ENCODE measurements at places on chromosomes 5 and 9. TPM values are rescaled to one million over a fixed set of nuclear protein-coding genes. Genes with fewer than 3 reads are reported as not detected.

DNA sequence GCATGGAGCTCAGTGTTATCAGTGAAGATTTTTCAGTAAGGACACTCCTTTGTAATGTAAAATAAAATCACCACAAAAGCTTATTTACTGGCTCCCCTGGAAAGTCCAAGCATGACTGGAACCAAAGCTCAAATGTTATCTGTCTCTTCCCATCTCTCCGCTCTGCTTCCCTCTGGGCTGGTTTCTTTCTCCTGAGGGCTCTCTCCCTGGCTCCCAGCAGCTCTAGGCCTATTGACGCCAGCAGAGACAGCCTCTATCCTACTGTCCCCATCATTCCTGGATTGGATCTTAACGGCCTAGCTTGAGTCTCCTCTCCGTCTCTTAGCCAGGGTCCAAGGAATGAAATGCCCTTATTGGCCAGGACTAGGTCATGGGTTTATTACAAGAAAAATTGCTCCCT is 86.1 kb downstream of the TMEM167A start:
- 0 out of 2 replicates have a peak overlapping the region, but pooled peaks have one; percentile 19 for H3K27ac ChIP-seq
- H3K36me3 ChIP-seq, result no peaks in the 10 kb centered on the region
- no peak overlapping the region for H3K4me3 ChIP-seq
- no peaks in the 10 kb centered on the region for H3K27me3 ChIP-seq
- peaks cover 15% of the 10 kb centered on the region for H3K4me1 ChIP-seq
- no peak for DNase-seq

DNA sequence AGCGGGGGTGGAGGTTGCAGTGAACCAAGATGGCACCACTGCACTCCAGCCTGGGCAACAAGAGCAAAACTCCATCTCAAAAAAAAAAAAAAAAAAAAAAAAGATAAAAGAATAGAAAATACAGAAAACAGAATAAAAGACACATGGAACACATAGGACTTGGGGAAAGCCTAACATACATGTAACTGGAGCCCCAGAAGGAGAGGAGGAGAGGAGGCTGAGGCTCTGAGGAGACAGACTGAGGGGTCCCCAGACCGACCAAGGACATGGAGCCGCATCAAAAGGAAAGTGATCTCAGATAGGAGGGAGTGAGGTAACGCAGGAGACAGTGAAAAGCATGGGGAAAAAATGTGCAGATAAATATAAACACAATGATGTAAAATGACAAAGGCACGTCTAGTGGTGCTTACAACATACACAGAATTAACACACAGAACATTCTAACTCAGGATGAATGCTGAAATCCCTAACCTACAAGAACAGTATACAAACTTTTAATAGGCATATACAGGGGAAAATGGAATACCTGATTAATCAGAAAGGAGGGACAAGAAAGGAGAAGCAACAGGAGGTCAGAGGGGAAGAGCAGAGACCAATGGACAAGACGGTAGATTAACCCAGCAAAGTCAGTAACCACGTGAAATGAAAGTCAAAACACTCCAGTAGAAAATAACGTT is 65.2 kb upstream of the UBAC1 start:
- H3K4me1 ChIP-seq, result peaks cover 9% of the 10 kb centered on the region
- DNase-seq, result no peak
- no peak overlapping the region for H3K27ac ChIP-seq
- no peaks in the 10 kb centered on the region for H3K27me3 ChIP-seq
- peaks cover 7% of the 10 kb centered on the region for H3K36me3 ChIP-seq

Gene STING1
- total RNA-seq, result 0.37 TPM

Gene PAEP
- total RNA-seq, result not detected

Gene HAVCR1
- total RNA-seq, result not detected

DNA sequence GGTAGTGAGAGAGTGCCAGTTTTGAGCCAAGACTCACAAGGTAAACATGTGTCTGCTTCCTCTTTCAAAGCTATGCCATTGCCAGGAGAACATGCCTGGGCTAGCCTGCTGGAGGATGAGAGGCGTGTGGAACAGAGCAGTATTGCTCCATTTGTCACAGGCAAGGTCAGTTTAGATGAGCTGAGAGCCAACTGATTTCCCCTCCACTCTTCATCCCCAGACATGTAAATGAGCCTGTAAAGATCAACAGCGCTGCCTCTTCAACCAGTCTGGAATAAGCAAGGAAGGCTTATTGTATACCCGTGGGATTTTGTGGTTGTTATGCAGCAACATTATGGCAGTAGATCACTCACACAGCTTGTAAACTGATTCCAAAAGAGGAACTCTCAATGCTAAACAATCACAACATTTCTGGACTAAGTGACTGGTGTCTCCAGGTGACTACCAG is 8.2 kb upstream of the GDNF start:
- H3K4me1 ChIP-seq, result peaks cover 59% of the 10 kb centered on the region
- peaks cover 13% of the 10 kb centered on the region for H3K27me3 ChIP-seq

GRCh38 chr9:5301544-5301943 is 3.0 kb downstream of the RLN2 start:
- no peaks in the 10 kb centered on the region for H3K27me3 ChIP-seq
- peaks cover 2% of the 10 kb centered on the region for H3K4me1 ChIP-seq
- DNase-seq, result no peak
- H3K4me3 ChIP-seq, result no peak overlapping the region

DNA sequence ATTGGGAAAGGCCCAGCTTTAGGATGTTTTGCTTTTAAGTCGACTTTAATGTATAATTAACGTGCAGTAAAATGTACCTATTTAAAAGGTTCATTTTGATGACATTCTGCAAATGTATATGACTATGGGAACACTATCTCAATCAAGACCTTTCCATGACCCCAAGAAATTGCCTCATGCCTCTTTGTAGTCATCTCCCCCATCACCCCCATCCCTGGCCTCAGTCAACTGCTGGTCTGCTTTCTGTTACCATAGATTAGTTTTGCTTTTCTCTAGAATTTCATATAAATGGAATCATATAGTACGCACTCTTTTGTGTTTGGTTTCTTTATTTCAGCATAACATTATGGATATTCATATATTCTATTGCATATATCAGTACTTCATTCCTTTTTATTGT is 80.7 kb upstream of the C9orf72 start:
- H3K36me3 ChIP-seq, result no peaks in the 10 kb centered on the region
- H3K27ac ChIP-seq, result no peak overlapping the region
- no peaks in the 10 kb centered on the region for H3K27me3 ChIP-seq
- no peak overlapping the region for H3K4me3 ChIP-seq

Gene NUP188
- total RNA-seq, result 73.5 TPM

Gene NUDT12
- total RNA-seq, result 15.3 TPM

GRCh38 chr5:169095976-169096375 is 205.0 kb downstream of the SLIT3 start:
- no peak for DNase-seq
- no peak overlapping the region for H3K27ac ChIP-seq
- H3K36me3 ChIP-seq, result peaks cover 4% of the 10 kb centered on the region
- H3K4me1 ChIP-seq, result peaks cover 28% of the 10 kb centered on the region

All from WTC11 (cell line).